ENCODE measurements at places on chromosomes 3 and 15.

- no peak for DNase-seq
Observed at GRCh38 chr3:88058306-88058580, 562 bp downstream of the CGGBP1 start.

DNA sequence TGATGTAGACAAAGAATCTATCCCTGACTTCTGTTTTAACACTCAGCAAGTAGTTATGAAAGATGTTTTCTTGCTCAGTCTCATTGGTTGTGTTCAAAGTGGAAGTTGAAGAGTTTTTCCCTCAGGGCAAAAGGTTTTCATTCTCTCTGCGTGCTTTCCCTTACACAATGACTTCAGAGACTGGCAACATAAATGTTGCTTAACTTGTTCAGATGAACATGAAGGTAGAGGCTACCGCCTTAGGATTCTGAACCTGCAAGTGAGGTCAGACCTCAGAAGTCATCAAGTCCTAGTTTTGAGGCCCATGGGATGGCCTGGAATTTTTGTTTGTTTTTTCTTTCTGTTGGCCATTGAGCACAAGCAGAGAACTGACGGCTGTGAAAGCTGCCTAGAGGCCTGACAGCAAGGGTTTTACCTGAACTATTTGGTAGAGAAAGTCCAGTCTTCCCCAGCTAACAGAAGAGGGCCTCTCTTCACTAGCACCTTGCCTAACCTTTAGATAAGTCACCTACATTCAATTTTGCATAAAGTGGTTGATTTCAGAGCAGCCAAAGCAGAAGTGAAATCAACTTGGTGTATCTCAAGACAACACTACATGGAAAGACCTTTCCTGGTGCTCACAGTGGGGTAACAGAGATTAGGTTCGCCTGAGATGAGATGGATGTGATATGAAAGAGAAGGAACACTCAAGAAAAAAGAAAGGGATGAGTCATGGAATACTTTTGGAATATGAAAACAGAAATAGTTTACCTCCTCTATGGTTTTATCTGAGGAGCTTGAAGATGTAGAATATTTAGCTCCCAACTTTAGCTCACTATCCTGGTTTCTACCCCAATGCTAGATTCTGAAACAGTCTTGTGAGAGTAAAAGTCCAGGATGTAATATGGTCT is 53.6 kb upstream of the AP4E1 start:
- no peak for DNase-seq

DNA sequence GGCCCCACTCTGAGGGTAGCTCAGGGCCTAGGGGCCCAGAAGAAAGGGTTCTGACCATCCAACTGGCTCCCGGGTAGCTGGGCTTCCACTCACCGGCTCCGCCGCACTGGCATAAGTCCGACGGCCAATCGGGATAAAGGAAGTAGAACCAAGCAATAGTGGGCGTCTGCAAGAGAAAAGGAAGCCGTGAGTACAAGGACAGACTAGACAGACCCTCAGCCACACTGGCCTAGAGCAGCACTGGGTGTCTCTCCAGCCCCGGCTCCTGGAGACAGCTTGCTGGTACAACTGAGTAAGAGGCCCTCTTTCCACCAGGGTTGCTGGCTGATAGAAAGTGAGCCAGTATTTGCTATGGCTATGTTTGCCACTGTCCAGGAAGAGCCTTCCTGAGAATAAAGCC is 22.4 kb downstream of the BDH1 start:
- no peak for DNase-seq

DNA sequence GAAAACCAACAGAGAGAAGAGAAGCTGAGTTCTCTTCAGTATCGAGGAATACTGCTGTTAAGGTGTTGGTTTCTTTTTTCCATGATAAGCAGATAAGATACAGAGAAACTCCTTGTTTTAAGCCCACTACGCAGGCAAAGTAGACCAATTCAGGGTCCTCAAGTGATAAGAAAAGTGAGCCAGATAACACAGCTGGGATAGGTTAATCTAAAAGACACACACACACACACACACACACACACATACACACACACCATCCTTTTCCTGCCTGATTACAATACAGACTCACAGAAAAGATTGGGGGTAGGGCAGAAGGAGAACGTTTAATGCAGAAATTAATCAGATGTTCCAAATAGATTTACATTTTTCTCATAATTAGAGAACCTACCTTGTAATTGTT is 6.5 kb upstream of the PHLDB2 start:
- no peak for DNase-seq
